ENCODE measurements at places on chromosomes 12 and 14.

GRCh38 chr12:49627752-49628360, 4.5 kb downstream of the PRPF40B start:
- no peak for DNase-seq

DNA sequence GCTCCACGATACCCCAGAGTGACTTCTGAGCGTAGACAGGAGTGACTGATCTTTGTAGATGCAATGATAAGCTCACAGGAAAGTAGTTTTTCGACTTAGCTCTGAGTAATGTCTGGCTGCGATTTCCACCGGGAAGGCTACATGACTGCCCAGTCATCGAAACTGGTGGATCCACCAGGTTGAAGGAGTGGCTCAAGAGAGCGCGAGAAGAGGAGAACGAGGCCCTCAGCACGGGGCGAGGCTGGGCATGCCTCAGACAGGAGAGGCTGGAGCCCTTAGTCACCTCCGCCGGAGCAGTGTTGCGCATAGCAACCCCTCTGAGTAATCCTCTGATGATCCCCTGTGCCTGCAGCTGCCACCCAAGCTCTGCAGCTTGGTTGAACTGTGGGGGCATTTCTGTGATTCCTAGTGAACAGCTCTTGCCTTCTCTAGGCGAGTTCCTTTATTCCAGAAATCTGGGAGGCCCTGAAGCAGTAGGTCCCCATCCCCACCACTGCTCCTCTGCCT, 25.6 kb downstream of the ELK3 start:
- DNase-seq = no peak

DNA sequence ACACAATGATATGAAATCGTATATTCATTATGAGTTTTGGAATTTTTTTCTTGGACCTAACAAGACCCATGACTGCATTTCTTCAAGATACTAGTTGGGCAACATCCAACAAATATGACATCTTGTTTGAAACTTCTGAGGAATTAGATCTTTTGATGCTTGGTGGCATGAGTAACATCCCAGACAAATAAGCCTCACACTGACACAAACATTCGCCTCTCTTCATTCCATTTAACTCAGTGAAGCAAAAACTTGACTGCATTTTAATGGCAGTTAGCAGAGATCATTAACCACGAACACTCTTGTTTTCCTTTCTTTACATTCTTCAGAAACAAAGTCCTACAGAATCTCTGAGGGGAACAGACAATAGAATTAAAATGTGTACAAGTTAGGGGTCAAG, 758.3 kb downstream of the C12orf50 start:
- DNase-seq = no peak

DNA sequence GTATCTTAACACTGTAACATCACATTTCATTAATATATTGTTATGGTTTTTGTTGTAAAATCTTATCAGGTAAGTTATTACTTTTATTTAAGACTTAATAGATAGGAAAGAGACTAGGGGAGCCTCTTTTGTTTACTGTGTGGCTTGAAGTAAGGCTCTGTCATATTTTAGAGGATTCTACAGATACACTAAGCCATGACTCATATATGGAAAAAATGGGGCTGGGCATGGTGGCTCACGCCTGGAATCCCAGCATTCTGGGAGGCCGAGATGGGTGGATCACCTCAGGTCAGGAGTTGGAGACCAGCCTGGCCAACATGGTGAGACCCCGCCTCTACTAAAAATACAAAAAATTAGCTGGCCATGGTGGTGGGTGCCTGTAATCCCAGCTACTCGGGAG, 23.6 kb upstream of the NPFF start:
- DNase-seq = no peak

DNA sequence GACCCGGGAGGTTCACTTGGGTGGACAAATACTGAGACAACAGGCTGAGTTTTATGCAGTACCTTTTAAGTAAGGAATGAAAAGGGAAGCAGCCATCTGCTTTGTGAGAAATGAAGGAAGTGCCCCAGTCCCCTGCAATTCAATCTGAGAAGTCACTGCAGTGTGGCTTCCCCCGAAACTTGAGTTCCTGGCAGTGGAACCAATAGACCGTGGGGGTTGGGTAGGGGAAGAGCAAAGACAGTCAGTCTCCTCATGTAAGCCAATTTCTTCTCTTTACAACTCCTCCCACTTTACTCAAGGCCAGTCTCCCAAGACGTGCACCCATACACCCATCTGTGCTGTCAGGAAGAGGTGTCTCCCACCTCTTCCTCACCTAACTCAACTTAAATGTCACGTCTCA, 206.5 kb downstream of the BCAT1 start:
- no peak for DNase-seq

DNA sequence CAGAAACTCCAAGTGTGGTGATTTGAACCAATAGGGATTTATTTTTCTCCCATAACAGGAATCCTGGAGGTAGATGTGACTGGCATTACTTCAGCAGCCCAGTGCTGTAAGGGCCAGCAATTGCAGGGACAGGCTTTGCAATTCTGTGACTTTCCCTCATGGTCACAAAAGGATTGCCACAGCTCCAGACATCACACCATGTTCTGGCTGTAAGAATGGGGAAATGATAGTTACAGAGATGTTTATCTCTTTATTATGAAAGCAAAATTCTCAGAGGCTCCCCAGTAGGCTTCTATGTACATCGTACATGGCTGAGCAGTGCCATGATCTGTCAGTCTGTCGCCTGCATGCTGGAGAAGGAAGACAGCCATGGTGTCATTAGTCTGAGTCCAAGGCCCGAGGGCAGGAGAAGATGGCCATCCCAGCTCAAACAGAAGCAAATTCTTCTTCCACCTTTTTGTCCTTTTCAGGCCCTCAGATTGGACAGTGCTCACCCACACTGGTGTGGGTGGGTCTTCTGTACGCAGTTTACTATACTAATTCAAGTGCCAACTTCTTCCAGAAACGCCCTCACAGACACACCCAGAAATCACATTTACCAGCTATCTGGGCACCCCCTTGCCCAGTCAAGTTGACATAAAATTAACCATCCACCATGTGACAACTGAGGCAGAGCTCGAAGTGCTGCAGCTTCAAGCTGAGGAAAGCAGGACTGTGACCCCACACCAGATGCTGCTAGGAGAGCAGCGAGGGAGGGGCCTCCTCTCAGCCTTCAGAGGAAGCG, 17.2 kb downstream of the ZBTB42 start:
- no peak for DNase-seq

DNA sequence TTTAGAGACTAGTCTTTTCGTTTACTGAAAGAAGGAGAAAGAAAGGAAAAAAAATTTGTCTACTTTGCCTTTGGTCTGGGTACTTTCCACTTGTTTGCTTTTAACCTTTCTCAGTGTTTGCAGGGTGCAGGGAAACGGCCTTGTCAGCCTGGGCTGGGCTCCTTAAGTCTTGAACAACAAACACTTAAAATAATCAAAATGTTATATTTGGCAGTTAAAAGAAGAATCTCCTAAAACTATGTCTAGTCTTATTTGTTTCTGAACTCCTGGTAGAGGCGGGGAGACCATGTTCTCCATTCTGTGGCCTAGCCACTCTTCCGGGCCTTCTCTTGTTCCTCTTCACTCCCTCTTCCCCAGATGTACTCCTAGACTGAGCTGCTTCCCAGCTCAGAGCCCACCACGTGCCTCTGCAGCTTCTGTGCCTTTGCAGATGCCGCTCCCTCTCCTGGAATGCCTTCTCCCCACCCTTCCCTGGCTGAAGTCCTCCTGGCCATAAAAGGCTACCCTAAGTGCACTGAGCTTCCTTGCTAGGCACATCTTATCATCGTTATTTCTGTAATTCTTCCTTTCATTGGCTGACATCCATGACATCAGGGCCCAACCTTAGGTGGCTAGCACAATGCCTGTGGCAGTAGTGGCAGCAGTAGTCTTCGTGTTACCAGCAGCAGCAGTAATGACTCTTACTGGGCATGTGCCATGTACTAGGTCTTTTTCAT, 432.9 kb downstream of the ZFP36L1 start:
- no peak for DNase-seq

GRCh38 chr14:74179856-74180255, 59.4 kb upstream of the VSX2 start:
- no peak for DNase-seq

DNA sequence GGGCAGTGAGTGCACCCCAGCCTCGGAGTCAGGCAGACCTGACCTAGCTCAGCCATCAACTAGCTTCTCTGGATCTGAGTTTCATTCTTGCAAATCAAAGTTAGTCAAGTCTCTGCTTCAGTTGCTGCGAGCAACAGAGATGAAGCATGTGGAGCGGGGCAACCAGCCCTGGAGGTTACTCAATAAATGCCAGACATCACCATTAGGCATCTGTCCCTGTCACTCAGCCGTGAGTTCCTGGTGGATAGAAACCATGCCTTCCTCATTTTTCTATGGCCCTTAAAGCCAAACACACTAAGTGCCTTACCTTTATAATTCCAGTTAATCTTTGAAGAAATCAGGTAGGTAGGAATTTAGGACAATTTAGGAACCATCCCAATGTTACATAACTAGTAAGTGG, 19.3 kb downstream of the RFX4 start:
- DNase-seq = no peak

GRCh38 chr14:22650960-22651521, 6.9 kb upstream of the OR6J1 start:
- DNase-seq = no peak

DNA sequence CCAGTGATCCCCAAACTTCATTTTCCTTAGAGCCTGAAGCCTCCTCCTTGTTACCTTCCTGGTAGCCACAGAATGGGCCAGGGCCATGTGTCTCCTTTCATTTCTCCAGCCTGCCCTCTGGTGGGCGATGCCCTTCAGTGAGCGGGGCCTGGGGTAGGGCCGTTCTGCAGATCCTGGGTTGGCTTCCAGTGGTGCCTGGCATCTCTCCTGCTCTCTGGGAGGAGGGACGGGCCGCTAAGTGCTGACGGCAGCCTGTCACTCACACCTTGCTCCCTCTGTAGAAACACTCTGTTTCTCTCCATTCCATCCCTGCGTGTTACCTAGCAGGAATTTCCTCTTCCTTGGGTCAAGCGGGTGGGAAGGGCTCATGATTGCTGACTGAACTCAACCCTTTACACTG, 232.1 kb downstream of the CACNA1C start:
- DNase-seq = no peak

DNA sequence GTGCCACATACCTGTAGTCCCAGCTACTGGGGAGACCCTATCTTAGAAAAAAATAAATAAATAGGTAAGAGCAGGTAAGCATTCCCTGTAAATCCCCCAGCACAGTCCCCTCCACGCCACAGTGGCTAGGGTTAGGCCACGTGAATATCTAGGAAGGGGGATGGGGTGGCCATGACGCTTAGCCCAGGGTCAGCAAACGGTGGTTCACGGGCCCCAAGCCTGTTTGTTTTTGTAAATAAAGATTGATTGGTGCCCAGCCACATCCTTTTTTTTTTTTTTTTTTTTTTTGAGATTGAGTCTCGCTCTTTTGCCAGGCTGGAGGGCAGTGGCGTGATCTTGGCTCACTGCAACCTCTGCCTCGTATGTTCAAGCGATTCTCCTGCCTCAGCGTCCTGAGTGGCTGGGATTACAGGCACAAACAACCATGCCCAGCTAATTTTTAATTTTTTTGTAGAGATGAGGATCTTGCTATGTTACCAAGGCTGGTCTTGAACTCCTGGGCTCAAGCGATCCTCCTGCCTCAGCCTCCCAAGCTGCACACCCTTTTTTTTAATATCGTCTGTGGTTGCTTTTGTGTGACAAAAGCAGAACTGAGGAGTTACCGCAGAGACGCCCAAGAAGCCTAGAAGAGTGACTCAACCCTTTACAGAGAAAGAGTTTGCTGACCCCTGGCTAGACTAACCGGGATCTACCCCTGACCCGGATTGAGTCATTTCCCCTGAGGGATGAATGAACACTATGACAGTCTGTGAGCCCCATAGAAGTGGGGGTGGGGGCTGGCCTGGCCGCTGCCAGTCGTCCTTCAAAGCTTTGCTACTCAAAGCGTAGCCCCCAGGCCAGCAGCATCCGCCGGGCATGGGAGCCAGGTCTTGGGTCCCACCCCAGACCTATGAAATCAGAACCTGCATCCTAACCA, 113.7 kb upstream of the NCOR2 start:
- DNase-seq = no peak

DNA sequence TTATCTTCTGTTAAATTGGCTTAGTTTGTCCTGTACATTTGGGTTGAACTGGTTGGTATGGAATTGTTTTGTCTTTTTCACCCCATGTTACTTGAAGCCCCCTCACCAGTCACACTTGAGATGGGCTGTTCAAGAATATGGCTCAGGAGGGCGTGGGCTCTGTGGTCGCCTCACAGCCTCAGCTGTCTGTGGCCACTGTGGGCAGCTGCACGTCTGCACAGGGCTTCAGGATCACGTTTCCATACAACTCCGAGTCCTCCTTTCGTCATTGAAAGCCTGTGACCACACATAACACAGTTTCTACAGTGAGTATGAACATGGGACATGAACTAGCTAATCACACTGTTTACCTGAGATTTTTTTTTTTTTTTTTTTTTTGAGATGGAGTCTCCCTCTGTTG, 81.3 kb downstream of the MOK start:
- DNase-seq = no peak

DNA sequence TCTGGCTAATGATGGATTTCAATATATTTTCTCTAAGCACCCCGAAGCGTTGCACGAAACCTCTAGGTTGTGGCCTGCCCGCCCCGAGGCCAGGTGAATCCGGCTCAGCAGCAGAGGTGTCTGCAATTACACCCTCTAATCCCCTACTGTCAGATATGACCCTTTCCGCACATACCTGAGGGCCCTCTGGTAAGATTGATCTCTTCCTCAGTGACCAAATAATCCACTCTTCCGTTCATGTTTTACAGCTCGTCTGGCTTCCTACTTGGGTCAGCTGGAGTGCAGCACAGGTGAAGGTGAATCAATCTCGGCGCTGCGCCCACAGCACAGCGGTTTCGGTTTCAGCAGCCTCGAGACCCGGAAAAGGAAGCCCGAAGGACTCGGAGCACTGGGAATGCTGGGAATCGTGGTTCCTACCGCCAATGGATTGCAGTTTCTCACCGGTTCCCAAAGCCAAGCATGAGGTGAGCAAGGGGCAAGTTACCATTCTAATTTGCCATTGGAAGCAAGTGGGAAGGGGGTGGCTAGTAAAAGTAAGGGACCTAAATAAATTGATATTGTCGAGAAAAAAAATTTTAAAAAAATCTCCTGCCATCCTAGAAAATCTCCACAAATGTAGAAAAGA, at the start of gene SYNJ2BP:
SYNJ2BP (minus strand) TSS at position 366 of the 625 bp plus-strand sequence; CDS start at position 239, 127 bp downstream.
- DNase-seq = peak; percentile 71

DNA sequence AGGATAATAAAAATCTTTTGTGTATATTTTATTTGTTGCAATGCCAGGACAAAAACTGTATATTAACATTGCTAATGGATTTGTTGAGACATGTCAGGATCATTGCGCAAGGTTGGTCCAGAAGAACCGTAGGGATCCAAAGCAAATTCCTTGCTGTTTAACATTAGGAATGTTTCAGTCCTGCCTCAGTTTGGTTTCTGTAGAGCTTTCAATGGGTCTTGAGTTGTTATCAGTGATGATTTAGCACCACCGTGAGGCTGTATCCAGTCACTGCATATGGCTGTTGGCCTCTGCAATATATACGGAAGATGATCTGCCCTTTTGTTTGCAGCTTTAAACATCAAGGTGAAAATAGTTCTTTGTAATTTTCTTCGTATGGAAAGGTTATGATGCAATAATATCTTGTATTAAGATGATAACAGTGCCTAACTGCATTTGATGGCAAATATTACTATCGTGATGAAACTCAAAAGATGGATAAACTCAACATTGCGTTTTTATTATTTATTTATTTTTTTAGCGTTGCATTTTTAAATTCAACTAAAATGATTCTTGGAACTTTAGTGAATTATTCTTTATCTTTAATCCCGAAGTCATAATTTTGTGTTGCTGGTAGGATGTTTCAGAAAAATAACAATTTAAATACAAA, 231.2 kb downstream of the AKAP6 start:
- DNase-seq = peak; percentile 33

All from occipital lobe (tissue), 3 donors.